Fibroblast of lung (primary cell): ENCODE measurements at places on chromosomes 6 and 20. TPM values are rescaled to one million over a fixed set of nuclear protein-coding genes. Genes with fewer than 3 reads are reported as not detected.

Gene MOG
- total RNA-seq, result not detected in 2 replicates

Gene OR2J3
- total RNA-seq, result not detected in 2 replicates

Gene MRS2
- 12.6 and 13.1 TPM in 2 replicates for total RNA-seq

Gene OPN5
- not detected in 2 replicates for total RNA-seq

Gene SAYSD1
- total RNA-seq, result 13.9 and 17.2 TPM in 2 replicates
